ENCODE measurements at places on chromosomes 4 and X.

DNA sequence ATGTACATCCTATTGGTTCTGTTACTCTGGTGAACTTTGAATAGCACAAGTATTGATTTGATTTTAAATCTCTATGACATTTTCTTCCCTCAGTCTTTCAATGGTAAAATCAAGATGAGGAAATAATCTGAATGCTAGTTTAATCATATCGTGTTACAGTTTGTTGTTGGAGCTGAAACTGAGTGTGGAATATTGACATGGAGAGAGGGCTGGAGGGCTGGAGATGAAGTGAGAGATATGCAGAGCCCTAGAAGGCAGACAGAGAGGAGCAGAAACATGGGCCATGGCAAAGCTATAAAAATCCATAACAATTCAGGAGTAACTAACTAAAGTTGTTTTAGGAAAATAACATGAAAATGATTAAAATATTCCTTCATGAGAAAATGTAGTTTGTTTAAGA is 141.1 kb downstream of the BANK1 start:
- no peak for DNase-seq

DNA sequence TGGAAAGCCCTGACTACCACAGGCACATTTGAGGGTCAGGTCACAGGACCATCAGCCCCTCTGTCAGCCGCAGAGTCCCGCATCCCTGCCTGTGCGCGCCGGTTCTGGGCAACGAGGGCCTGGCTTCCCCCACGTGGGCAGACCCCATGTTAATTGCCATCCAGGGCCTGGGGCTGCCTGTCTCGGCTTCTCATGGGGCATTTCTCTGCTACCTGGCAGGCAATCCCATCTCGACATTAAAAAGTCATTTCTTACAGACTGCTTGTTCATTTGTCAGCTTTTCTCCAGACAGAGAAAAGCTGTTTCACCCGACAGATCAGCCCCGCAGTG is 45.6 kb upstream of the SORCS2 start:
- DNase-seq, result no peak

- DNase-seq, result no peak
These were observed 17.4 kb downstream of the C4orf51 start for GRCh38 chr4:145697332-145697731.

DNA sequence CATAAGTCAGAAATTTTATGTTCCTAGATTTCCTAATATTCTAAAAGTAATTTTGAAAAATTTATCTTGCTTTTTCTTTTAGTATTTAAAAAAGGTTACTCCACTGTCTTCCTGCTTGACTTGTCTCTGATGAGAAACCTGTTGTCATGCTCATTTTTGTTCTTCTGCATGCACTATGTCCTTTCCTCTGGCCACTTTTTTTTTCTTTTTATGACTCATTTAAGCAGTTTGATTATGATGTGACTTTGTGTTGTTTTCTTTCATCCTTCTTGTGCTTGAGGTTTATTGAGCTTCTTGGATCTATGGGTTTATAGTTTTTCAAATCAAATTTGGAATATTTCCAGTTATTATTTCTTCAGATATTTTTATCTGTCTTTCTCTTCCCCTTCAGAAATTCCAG is 12.0 kb upstream of the UFSP2 start:
- DNase-seq, result no peak

DNA sequence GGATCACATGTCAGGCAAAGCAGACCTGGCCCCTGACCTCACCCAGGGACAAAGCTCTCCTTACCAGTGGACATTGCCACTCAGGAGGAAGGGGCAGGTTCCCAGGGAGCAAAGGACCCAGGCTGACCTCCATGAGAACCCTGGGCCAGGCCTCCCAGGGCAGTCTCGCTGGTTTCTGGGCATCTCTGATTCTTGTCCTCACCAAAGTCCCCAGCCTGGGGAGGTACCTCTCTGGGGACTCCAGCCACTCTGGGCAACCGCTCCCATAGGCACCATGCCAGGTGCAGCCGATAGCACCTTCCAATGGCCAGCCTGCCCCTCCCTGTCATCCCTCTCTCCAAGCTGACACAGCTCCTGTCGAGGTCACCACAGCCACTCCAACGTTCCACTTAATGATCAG is 7.9 kb downstream of the EVC2 start:
- no peak for DNase-seq

Measured in germinal center (tissue), 1 donor.